ENCODE measurements at places on chromosomes 1 and 21.

DNA sequence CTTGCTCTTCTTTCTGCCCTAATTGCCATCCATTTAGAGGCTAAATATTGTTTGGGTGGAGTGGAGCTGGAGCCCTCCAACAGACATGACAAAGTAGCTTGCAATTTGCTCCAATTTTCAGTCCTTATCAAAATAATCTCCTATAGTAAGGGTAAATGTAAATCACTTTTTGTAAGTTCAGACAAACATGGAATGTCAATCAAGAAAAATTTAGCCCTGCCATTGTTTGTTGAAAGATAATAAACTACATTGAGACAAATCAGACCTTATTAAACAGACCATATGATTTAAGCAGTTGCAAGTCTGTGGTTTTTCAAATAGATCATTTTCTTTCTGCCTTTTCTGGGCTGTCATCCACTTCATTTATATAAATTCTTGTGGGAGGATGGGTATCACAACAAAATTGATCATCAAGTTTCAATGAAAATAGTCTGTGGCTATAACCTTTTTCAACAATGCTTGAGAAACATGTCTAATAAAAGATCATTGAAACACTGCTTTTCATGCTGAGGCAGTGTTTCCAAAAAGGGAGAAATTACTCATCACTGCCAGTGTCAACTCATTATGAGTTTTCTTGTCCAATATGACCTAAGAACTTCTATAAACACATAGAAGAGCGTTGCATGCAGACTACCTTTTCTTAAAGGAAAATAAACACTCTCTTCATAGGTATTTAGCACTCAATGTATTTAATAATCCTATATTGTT lies 1152.0 kb upstream of the B3GALT2 start:
- no peak for DNase-seq

DNA sequence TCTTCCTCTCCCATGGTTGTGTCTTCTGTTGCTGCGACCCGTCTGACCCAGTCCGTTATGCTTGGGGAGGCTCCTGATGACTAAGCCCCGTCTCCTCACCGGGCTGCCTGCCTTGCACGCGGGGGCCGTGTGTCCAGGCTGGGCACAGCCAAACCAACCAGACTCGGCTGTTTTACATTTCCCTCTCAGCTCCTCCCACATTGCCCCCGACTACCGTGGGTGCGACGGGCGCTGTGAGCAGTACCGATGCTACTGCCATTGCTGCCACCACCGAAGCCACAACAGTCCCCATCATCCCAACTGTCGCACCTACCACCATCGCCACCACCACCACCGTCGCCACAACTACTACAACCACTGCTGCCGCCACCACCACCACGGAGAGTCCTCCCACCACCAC lies 46.0 kb upstream of the CNTN2 start:
- no peak for DNase-seq

DNA sequence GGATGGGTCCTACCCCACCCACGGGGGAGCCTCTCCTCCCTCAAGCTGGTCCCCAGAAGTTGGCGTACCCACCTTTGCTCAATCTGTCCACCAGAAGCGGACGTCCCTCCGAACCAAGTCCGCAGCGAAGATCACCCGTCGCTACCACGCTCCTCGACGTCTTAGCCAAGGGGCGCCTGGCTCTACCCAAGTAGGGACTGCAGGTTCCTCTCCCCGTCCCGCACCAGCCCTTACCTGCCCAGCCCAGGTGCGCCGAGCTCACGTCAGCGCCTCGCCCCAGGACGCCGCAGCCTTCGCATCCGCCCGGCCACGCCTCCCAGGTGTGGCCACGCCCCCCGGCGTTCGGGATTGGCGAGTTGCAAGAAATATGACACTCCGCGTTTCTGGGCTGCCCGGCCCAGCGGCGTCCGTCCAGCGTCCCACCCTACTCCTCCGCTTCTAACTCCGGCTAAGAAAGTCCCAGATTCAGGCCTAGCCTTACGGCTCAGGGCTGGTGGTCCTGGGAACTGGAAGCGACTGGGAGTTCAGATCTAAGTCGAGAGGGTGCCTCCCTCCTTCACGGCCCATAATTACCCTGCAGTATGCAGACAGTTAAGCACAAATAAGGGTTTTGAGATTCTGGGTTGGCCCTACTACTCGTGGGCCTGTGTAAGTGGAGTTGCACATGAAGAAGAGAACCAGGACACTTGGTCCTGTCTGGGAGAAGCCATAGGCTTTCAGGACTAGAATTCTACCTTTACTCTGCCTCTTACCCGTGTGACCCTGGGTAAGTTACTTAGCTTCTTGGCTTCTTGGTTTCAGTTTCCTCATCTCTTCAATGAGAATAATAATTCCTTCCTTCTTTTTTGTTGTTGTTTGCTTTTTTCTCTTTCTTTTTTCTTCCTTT lies at the start of gene IRF6:
Gene IRF6, minus strand, starts transcription at position 268 of the 886 bp plus-strand sequence. CDS start 4,729 bp downstream, outside the sequence.
- DNase-seq, result peak; percentile 41

- DNase-seq, result peak; percentile 14
These were observed 509 bp downstream of the PIK3R3 start for GRCh38 chr1:46131712-46132528.
